CD4-positive, CD25-positive, alpha-beta regulatory T cell (primary cell): ENCODE measurements at places on chromosomes 12 and 14. TPM values are rescaled to one million over a fixed set of nuclear protein-coding genes. Genes with fewer than 3 reads are reported as not detected.

The ST8SIA1 gene
- 39.4 TPM for total RNA-seq

- no peak for DNase-seq
Measured at GRCh38 chr12:65779946-65780345, 44.3 kb upstream of the HMGA2 start.

The SMOC1 gene
- not detected for total RNA-seq

The BCL11B gene
- 210 TPM for total RNA-seq

The CD69 gene
- 1,130 TPM for total RNA-seq
